NCI-H345 (cell line): ENCODE measurements at places on chromosomes 12 and 14.
A peak's percentile ranks its signal among the peaks of the same experiment; 100 is the strongest.

DNA sequence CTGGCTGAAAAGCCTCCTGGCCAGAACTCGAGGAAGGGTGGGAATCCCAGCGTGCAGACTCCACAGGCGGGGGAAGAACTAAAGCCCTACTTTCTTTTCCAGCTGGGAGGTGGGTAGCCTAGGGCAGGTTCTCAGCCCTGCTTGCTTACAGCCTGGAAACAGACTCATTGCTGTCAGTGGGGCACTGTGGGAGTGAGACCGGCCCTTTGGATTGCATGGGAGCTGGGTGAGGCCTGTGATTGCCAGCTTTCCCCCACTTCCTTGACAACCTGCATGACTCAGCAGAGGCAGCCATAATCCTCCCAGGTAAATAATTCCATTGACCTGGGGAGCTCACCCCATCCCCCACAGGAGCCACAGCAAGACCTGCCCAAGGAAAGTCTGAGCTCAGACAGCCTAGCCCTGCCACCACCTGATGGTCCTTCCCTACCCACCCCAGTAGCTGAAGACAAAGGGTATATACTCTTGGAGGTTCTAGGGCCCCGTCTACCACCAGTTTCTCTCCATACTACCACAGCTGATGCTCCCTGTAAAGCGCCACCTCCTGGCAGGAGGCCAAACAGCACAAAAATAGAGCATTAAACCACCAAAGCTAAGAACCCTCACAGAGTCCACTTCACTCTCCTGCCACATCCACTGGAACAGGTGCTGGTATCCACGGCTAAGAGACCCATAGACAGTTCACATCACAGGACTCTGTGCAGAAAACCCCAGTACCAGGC, 294.1 kb downstream of the SEC23A start:
- DNase-seq = no peak

DNA sequence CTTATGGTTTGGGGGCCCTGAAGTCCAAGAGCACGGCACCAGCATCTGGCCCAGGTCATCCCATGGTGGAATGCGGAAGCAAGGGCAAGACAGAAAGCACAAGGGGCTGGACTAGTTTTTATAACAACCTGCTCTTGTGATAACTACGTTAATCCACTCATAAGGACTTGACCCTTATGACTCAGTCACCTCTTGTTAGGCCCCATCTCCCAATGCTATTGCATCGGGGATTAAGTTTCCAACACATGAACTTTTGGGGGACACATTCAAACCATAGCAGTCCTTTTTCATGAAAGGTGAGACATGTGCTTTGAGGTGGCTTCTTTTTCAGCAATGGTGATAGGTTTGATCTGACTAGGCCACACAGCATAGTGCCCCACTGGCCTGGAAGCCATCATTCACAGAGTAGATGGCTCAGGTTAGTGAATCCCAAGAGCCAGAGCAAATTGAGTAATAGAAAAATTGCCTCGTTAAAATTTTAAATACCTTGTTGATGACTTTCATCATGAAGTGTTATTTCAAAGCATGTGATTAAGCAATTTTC, 12.1 kb downstream of the FRMD6 start:
- no peak for DNase-seq

DNA sequence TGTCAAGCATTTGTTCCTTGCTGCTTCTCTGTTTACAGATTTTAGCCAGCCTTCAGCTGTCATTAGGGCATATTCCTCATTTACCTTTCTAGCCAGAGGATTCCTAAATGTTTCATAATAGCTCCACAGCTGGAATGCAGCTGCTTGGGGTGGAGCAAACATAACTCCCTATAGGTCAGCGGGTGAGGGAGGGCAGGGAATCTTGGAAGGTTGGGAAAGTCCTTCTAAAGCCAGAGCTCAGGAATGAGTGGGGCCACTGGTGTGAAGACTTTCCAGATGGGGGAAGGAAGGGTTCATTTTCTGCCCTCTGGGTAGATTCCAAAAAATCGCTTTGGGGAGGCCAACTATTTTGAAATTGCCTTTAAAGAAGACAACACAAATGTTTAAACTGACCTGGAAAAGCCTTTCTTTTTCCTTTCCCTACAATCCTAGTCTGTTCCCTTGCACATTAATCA, 16.3 kb upstream of the IRF2BPL start:
- DNase-seq = no peak

DNA sequence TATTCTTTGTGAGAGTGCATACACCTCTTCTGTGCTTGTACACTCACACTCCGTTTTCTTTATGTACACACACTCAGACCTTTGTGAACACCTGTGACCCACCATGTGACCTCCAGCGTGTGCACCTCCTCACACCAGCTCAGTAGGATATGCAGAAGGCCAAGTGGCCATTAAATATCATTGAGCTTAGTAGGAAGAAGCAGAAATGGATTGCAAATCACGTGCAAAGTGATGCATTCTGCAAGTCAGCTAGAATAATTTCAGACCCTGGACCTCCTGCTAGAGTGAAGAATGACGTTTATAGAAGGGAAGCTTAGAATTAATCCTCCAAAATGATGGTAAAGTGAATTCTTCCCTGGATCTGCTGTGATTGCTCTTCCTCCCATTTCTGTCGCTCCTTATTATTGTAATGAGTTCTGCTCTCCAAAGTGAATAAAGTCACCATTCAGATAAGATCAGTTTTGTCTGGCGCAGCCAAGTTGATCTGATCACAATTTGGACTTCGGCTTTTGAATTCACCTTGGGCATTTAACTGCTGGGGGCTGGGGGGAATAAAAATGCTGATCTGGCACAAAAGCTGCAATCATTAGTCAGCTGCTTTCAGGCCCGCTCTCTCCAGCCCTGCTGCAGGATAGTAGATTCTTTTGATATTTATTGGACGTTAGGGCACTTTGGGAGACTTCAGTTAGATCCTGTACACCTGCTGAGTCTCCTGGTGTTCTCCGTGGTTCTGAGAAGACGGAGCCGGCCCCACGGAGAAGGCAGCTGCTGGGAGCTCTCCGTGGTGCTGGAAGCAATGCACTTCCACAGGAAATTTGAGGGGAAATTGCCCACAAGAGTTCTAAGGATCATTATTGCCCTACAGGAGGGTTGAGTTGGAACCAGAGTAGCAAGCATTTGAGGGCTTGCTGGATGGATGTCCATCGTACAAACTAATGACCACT, 12.4 kb upstream of the NRXN3 start:
- DNase-seq = no peak

GRCh38 chr14:83419420-83419819, 1885.8 kb upstream of the SEL1L start:
- peak; percentile 89 for DNase-seq

- no peak for DNase-seq
Observed at GRCh38 chr14:34628681-34629135, 1.2 kb downstream of the SNX6 start.

DNA sequence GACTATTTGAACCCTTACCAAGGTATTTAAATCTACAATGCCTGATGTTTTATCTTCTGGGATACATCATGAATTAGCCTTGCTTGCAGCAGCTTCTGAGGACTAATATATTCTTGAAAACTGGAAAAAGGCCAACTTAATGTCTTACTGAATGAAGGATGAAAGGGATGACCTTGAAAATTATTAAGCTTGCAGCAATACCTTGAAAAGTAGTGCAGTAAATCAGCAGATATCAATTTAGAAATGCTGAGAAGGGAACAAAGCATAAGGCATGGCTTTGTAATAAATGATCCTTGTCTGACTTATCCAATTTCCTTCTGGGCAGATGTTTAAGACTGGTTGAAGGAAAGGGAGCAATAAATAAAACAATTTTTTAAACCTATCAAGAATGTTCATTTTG, 37.3 kb upstream of the FERMT2 start:
- DNase-seq = no peak

GRCh38 chr12:109946505-109946904, 46.4 kb downstream of the TCHP start:
- no peak for DNase-seq

- DNase-seq = no peak
Observed at GRCh38 chr12:127579446-127579845, 687.5 kb upstream of the TMEM132C start.

DNA sequence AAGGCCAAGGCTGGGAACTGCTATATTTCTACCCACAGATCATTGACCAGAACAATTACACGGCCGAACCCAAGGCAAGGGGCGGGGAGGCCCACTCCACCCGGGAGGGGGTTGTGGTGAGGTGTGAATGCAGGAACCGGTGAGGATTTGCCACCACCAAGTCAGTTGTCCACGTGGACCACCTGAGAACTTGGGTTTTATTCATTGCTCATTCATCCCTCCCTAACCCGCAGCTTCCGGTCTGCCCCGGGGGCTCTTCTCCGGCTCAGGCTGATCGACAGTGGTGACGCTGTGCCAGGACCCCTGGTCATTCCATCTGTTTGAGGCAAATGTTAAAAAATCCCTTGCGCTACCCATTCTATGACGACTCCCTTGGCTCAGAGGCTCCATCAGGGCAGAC, 127.7 kb upstream of the RTL1 start:
- DNase-seq = no peak

DNA sequence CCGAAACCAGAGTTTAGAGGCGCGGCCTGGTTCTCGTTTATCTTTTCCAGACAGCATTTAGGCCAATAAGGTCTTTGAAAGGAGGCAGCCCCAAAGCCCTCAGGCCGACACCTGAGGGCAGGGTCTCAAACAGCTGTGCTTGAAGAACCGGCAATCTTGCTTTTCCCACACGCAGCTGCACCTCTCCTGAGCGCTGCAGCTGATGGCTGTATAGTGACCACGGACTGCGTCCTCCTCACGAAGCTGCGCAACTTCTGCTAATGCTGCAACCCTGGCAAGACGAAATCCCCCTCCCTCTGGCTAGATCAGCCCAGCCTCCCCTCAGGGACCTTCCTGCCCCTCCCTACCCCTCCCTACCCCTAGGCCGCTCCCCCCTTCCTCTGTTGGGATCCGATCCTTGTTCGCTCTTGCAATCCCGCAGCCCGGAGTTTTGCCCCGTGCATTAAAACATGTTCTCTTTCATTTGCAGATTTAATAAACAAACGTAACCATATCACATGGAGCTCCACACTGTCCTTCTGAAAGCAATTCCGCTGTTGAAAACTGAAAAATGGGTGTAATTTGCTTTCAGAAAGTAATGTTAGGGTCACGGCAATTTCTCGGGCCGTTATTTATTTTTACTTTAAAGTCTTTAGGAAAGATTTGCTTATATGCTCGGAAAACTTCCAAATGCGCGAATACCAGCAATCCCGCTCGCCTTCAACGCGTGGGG, 4.8 kb upstream of the PAX9 start:
- no peak for DNase-seq

DNA sequence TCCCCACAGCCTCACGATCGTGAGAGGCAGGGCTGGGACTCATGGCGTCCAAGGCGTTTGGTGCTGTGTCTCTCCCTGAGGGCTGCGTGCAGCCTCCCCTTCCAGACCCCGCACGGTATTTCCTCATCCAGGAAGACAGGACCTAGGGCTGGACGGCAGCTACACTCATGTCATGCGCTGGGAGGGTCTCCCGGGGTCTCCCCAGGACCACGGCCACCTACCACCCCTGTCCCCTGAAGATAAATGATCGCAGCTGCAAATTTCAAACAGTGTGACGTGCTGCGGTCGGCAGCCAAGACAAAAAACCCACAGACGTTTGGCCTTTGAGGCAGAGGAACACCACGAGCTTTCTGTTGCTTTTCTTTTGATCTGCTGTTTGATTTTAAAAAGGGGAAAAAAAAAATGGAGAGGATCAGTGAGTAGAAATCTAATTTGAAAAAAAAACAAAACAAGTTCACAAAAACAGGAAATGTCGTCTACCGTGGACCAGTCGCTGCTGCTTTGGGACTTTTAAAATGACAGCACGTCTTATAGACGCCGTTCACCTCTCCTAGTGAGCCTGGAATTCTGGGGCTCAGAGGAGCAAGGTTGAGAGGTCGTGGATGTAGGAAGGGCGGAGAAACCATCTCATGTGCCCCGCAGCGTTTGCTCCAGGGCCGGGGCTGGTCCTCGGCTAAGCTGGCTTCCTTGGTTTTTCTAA, 237.6 kb downstream of the SLC41A2 start:
- DNase-seq = no peak

- no peak for DNase-seq
Observed at GRCh38 chr12:122086641-122087285, 8.2 kb downstream of the MLXIP start.

GRCh38 chr14:103028161-103028767, 29.1 kb downstream of the CDC42BPB start:
- DNase-seq = no peak

GRCh38 chr12:98483621-98484503, 31.5 kb upstream of the TMPO start:
- no peak for DNase-seq

GRCh38 chr12:90940872-90941499, 14.0 kb downstream of the CCER1 start:
- DNase-seq = peak; percentile 56

DNA sequence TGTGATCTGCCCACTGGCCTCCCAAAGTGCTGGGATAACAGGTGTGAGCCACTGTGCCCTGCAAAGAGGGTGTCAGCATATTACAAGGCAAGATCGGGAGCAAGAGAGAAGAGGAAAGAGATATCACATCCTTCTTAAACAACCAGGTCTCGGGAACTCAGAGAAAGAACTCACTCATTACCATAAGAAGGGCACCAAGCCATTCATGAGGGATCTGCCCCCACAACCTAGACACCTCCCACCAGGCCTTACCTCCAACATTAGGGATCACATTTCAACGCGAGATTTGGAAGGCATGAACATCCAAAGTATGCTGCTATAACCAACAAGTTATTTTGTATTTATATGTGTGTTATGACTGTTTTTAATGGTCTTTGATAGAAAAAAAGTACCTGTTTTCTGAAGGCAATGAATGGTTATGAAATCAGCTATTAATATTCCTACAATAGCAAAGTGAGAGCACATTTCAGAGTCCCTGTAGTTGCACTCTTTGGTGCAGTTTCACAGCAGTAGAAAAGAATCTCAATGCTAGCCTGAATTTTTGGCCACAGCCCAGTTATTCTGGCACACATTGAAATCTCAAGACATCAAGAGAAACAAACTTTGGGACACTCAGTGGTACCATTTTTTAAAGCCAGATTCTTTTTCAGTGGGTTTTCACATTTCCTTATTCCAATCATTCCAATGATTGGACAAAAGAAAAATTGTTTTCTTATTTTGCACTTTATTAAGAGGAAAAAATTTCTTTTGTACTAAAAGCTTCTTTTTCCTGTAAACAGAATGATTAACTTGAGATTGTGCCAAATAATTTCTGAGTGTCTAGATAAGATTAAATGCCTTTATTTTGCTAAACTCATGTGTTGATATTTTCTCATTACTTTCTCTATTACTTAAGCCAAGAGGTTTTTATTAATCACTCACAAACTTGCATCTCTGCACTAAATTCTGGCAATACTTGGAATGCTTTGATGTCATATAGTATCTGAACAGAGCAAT, 582.6 kb upstream of the ATP2B1 start:
- DNase-seq = no peak

GRCh38 chr12:22536971-22537544, 7.3 kb downstream of the C2CD5 start:
- no peak for DNase-seq
